Glomerular endothelial cell (primary cell): ENCODE measurements at places on chromosomes 11 and 22.

DNA sequence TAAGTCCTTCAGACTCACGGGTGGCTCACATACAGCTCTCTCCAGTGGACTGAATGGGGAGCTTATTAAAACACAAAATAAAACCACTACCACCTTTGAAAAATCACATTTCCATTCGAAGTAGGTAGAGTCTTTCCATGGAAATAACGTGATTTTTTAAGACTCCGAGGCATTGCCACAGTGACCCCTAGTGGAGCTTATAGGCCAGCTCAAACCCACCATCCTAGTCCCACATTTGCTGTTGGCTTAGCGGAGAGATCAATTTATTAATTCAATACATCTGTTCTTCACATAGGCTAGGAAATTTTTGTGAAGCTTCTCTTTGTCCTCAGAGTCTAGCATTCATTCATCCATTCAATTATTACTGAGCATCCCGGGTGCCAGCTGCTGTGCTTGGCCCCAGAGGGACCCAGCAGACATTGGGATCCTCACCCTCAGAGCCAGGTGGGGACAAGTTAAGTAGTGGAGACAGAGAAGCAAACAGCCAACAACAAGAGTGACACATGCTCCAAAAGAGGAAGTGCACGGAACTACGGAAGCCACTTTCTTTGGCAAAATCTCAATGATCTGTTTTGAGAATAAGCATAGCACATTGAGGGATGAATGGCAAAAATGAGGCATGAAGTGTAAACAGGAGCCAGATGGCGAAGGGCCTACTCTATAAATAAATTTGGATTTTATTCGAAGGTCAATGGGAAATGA, 10.2 kb upstream of the P4HA3 start:
- DNase-seq, result peak; percentile 90

GRCh38 chr11:128536506-128536905, 50.9 kb downstream of the ETS1 start:
- no peak for DNase-seq

DNA sequence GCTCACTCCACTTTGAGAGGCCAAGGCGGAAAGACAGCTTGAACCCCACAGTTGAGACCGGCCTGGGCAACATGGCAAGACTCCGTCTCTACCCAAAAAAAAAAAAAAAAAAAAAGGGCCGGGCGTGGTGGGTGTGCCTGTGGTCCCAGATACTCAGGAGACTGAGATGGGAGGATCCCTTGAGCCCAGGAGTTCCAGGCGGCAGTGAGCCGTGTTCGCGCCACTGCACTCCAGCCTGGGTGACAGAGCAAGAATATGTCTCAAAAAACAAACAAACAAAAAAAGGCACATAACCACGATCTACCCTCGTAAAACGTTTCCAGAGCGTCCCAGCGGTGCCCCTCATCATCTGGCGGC, 861 bp upstream of the RAD9A start:
- no peak for DNase-seq

- DNase-seq, result no peak
Observed at GRCh38 chr11:11786771-11787170, 55.0 kb upstream of the USP47 start.

DNA sequence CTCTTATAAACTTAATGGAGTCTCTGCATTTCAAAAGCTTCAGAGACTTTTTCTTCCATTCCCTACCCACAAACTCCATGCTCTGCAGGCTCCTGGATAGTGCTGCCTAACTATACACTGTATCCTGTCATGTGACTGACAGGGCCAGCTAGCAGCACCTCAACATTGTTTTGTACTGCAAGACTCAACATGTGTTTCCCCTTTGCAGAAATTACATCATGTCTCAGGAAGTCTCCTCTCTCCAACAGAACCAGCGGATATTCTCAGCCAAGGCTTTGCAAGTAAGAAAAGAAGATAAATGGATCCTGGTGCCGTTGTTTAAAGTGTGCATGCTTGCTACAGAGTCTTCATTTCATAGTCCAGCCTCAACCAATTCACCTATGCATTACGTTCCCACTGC, 164.0 kb upstream of the UBASH3B start:
- peak; percentile 80 for DNase-seq

DNA sequence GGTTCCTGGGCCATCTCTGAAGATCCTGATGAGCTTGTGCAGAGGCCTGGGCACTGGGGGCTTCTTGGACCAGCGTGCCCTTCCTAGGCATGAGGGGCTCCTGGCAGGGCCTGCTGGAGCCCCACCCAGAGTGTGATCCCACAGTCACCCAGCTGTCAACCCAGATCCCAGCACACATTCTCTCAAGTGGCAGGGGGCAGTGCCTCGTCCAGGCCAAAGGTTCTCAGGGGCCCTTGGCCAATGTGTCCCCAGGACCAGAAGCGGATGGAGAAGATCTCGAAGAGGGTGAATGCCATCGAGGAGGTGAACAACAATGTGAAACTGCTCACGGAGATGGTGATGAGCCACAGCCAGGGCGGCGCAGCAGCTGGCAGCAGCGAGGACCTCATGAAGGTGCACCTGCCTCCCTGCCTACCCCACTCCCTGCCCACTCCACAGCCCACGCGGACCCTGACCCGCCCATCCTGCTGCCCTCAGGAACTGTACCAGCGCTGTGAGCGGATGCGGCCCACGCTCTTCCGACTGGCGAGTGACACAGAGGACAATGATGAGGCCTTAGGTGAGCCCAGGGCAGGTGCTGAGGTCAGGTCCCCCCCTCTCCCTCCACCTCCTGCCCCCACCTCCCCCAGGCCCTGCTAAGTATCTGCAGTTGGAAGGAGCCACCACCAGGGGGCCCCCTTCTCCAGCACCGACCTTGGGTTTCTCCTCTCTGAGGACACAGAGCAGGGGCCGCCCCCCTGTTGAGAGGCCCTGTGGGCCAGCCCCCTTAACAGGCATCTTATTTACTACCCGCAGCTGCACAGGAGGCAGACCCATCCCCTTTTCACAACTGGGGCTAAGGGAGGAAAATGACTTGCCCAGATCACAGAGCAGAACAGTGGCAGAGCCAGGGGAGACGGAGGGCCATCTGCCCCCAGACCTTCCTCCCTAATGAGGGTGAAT, 14.7 kb downstream of the GGA1 start:
- no peak for DNase-seq

DNA sequence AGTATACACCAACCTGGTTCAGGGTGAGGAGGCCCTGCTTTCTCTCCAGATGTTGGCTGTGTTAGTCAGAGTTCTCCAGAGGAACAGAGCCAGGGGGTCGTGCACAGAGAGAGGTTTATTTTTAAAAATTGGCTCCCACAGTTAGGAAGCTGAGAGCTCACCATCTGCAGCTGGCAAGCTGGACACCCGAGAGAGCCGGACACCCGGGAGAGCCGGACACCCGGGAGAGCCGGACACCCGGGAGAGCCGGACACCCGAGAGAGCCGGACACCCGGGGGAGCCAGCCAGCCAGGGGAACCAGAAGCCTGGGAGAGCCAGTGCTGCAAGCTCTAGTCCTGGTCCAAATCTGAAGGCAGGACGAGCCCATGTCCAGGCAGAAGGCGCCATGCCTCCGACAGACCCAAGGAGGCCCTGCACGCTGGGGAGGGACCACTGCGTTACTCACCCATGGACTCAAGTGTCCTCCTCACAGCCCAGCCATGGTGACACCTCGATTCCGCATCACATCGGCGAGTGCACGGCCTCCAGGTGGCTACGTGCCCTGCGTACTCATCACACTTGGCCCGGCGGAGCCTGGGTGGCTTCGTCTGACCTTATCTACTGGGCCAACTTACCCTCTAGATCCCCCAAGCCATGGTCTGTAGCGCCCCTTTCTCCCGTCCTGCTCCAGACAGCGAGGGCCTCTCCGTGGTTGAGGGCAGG, 99.0 kb downstream of the BRD1 start:
- DNase-seq, result no peak

- no peak for DNase-seq
Observed at GRCh38 chr11:129698212-129698611, 117.4 kb upstream of the TMEM45B start.

DNA sequence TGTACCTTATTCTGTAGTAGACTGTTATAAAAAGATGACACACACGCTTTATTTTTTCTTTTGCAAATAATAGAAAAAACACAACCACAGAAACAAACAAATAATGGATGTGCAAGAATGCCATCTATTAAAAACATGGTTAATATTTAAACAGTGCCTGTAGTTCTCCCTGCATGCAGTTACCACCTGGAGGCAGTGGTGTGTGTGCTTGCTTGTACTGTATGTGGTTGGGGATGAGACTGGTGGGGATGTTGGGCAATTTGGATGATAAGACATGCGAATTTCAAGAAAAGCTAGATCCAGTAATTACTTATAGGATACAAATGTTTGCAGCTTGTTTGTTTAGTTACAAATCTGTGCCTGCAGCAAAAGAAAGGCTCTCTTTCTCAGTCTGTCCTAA, 3.6 kb downstream of the C11orf87 start:
- DNase-seq, result no peak

DNA sequence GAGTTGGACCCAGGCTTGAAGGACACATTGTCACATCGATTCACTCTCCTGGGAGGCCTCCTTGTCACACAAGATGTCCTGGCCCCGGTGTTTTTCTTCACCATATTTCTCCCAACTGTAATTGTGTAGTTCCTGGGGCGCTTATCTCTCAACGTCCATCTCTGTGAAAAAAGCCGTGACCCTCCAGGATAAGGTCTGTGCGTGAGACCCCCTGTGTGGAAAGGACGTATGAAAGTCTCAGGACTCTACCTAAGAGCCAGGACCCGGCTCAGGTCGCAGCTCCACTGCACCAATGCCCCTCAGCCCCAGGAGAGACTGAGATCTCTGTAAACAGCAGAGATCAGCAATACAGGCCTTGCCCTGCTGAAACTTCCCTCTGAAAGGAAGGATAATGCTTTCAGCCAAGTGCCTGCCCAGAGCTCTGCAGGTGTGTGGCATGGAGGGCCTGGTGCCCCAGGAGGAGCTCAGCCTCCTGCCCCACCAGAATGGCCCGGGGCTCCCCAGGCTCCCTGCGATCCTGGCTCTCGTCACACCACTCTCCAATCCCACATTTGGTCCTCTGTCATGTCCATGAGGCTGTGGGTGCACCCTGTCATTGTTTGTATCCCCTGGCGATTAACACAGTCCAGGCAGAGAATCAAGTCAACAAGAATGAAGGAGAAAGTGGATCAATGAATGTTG, 119.2 kb upstream of the TMEM45B start:
- no peak for DNase-seq

- no peak for DNase-seq
Observed at GRCh38 chr22:31222736-31223135, 10.6 kb downstream of the LIMK2 start.

- no peak for DNase-seq
Observed at GRCh38 chr11:88623531-88623930, 286.0 kb upstream of the CTSC start.

- no peak for DNase-seq
Observed at GRCh38 chr11:34235189-34235588, 122.6 kb downstream of the ABTB2 start.

DNA sequence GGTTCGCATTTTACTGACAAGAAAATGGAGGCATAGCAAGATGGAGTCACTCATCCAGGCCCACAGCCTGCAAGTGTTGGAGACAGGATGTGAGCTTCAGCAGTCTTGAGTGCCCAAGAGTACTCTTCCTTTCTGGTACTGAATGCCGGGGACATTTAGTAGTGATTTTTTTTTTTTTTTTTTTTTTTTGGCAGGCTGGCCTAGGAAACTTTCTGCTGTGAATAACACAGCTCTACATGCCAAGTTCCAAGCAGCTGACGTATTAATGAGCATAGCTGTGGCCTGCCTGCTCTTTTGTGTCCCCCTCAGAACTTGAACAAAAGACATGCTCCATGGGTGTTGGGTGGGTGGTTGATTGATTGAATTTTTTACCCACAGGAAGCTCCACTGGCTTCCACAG, 195.5 kb upstream of the CADM1 start:
- DNase-seq, result no peak

- no peak for DNase-seq
Observed at GRCh38 chr11:111001986-111002611, 243.4 kb upstream of the POU2AF2 start.

GRCh38 chr11:45511566-45511965, 153.9 kb downstream of the CHST1 start:
- no peak for DNase-seq

DNA sequence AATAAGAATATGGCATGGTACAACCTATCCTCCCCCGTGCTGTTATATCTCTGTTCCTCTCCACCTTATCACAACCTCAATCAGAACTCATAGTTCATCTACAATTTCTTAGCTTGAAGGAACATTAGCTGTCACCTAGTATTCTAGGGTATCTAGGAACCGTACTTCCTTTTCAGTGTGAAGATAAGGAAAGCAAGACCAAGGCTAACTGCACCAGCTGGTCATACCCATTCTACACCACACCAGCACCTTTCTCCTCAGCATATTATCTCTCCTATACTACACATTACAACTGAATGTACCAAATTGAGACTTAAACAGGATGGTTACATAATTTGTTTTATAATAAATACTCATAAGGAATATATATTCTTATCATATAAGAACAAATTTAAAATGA, 73.1 kb downstream of the ARHGAP32 start:
- no peak for DNase-seq

DNA sequence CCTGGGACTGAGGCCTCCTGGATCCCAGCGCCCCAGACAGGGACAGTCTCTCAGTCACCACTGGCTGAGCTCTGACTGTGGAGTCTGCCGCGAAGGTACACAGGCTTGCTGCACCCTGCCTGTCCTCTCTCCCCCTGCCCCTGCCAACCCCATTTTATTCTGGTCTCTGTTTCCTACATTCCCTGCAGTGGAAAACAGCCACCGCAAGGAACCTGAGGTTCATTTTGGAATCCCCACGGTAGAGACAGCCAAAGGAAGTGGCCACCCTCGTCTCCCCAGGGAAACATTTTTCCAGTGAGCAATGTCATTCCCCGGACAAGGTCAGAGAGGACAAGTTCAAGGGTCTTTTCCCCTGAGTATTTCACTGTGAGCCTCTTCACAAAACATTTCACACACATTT, 56.6 kb downstream of the FBXO7 start:
- no peak for DNase-seq

DNA sequence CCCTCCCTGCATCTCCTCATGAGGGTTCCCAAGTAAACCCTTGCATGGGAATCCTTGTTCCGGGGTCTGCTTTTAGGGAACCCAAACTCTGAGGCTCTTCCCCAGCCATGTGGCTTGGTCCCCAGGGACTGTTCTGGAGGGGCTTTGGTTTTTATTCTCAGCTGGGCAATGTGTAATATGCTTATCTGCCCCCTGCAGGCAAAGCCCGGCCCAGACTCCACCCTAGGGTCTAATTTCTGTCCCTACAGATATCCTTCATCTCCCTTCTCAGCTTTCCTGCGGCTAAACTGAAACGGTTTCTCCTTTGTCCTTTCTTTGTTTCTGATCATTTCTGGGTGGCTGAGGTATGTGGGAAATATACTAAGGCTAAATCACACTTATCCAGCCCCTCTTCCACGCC, 37.1 kb downstream of the TST start:
- no peak for DNase-seq

DNA sequence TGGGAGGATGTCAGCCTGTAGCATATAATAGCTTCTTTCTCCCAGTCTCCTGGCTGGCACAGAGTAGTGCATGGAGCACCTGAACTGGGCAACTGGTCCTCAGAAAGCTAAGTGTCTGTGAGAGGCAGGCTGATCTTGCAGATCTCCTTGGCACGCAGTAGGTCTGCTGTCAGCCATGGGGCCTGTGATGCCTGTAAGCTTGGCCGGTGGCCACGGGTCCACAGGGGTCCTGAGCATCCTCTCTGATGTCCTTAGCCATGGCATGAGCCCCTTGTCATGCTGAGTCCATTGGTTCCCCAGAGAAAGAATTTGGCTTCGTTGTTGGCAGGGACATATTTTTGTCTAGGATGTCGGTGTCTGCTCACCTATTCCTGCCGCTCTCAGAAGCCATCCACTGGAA, 25.0 kb downstream of the AMPD3 start:
- no peak for DNase-seq

- DNase-seq, result no peak
Observed at GRCh38 chr22:30832407-30832987, 136.1 kb downstream of the MORC2 start.

- DNase-seq, result no peak
Observed at GRCh38 chr11:737366-737765, 9.9 kb upstream of the TALDO1 start.
